Natural killer cell (primary cell): ENCODE measurements at places on chromosomes 12 and 14.

- DNase-seq = no peak
Measured at GRCh38 chr12:54858562-54858961, 4.2 kb downstream of the MUCL1 start.

DNA sequence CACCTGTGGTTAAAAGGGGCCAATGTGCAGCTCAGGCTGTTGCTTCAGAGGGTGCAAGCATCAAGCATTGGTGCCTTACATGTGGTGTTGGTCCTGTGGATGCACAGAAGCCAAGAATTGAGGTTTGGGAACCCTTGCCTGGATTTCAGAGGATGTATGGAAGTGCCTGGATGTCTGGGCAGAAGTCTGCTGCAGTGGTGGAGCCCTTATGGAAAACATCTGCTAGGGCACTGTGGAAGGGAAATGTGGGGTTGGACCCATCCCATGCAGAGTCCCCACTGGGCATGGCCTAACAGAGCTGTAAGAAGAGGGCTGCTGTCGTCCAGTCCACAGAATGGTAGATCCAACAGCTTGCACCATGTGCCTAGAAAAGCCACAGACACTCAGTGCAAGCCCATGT lies 36.6 kb downstream of the PCNX1 start:
- DNase-seq = no peak

GRCh38 chr14:28406196-28406595 lies 360.4 kb upstream of the FOXG1 start:
- DNase-seq = no peak

- DNase-seq = no peak
Measured at GRCh38 chr14:91021115-91021514, 39.3 kb downstream of the RPS6KA5 start.

DNA sequence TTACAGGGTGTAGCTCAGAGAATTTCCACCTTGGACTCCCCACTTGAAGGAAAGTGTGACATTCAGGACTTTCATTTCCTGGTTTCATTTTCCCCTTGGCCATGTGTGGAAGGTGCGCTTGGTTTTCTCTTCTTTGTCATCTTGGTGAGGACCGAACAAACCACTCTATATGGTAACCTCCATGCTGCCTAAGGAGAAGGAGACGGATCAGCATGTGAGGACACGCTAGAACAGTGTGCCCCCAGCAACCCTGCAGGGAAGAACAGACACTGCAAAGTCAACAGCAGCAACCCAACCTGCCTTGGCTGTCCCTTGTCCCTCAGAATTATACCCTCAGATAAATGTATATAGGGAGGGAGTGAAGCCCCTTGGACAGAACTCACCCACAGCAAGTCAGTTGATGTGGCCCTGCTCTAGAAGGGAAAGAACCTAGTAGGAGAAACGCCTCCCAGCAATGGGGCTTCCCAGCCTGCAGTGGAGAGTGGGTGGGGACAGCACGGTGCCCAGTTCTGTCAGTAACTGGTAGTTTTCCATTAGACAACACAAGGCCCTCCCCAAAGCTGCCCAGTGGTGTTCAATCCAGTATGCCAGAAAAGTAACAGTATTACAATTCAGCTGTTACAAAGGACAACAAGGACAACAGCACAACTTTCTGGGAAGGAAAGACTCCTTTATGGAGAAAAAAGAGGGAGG lies 18.9 kb upstream of the COCH start:
- DNase-seq = no peak

DNA sequence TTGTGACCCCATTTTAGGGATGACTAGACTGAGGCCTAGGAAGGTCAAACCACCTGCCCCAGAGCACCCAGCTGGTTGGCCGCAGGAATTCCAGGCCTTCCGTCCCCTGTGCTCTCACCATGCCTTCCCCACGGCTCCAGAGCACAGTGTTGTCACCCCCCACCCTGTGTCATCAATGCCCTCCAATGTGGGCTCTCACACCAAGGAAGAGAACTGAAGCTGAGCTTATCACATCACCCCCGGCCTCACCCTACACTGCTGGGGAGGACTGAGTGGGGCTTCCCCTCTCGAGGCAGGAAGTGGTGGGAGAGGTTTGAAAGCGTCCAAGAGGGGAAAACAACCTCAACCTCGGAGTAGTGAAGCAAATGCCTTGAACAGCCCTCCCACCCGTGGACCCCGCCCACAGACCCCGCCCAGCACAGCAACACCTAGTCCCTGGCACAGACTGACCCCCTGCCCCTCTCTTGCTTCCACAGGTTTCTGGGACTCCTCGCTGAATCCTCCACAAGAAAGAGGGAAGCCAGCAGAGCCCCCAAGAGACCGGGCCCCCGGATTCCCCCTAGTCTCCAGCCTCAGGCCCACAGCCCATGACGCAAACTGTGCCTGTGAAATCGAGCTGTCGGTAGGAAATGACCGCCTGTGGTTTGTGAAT lies 97.2 kb downstream of the LGMN start:
- peak; percentile 83 for DNase-seq

DNA sequence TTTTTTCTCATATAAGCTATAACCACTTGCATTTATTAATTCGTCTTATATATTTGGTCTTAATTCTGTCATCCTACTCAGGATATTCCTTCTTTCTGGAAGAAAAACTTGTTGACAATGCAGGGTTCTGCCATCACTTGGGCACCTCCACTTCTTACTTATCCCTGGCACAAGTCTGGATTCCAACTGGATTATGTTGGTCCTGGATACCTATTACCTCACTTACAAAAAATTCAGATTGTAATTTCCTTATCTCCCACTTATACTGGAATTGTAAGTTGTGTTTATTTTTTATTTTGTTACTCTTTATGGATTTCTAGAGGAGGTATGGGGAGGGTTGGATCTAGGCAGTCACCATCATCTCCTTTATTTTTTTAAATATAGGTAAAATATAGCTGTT lies 36.7 kb downstream of the LRRIQ1 start:
- no peak for DNase-seq

GRCh38 chr12:75951399-75952278 lies 79.9 kb downstream of the PHLDA1 start:
- DNase-seq = no peak

DNA sequence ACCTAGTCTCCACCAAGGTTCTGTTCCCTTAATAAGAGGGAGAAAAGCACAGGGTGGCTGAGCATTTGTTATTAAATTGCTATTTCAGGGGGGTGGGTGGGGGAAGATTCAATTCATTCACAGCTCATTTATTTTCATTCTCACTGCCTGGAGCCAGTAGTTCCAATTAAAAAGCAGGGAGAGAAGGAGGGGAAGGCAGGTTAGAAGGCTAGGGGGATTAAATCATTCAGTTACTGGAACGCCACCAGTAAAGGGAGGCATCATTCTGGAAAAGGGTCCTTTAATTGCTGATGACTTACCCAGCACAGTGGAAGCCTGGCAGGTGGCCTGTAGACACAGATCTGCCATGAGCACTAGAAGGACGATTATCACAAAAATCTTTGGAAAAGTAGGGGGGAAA lies 47.4 kb downstream of the NIN start:
- DNase-seq = no peak

- no peak for DNase-seq
Measured at GRCh38 chr12:8554451-8555195, 13.9 kb upstream of the CLEC4E start.

DNA sequence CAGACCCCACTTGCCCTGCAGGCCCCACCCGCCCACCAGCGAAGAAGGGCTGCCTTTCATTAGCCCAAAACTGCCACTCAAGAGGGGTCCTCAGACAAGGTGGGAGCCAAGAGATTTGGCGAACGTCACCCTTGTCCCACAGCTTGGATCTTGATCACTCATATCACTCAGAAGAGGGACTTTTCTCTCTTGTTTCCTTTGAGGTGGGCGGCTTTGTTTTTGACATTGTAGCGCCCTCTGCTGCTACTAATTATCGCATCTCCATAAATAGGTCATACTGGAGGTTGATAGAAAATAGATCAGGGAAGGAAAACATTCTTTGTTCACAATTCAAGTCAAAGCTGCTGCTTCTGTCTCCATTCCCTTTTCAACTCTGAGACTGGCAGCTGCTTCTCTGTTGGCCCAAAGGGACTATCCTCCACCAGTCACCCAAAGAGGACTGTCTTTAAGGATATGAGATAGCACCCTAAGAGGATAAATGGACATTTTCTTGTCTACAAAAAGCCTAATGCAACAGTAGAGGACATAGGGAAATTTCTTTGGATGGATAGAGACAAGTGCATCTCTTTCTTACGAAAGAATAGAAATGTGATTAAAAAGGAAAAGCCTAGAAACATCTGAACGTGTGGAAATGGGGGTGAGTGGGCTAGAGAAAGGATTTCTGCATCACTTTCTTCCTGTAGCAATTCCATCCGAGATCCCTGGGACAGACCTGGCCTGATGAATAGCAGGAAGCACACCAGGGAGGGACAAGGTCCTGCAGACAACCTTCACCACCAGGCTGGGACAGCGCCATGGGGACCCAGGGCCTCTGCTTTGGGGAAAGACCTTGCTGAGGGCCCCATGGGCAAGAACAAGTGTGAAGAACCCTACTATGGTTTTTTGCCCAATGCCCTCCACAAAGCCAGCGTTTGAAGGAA lies 115.8 kb downstream of the DAD1 start:
- peak; percentile 56 for DNase-seq

GRCh38 chr12:45969084-45969483 lies 21.3 kb downstream of the SCAF11 start:
- DNase-seq = no peak

- DNase-seq = no peak
Measured at GRCh38 chr14:30903285-30904124, 29.1 kb downstream of the COCH start.

DNA sequence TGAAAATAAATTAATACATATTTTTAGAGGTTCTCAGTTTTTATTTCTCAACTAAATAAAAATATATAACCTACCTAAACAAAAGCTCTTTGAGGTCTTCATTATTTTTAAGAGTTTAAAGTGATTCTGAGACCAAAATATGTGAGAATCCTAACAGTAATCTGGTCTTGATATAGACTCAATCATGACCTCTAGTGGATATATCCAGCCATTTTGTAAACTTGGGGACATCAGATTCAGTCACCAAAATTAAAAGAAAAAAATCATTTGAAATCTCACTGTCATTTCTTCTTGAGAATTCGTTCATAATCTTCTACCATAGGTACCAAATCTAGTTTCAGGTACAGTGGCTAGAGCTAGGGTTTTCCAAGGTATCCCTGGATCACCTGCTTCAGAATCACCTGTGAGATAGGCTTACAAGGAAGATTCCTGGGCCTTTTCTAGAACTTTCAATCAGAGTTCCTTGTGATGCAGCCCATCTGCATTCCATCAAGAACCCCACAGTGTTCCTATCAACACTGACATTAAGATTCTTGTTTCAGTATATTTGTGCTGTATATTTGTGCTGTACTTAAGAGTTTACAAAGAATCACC lies 214.9 kb downstream of the ADAMTS20 start:
- no peak for DNase-seq

DNA sequence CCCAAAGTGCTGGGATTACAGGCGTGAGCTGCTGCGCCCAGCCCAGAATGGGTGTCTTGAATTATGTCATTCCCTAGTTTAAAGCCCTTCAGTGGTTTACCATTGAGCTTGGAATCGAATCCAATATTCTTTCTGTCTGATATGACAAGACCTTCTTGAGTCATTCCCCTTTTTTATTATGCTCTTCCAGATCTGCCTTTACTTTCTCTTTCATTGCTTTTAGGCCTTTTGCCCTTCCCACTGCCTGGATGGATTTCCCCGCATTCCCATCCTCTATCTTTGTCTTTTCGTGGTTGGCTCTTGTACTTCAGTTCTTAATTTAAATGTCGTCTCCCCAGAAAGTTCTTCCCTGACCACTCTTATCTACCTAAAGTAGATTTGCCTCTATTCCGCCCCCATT lies 1.6 kb downstream of the TRAFD1 start:
- no peak for DNase-seq

DNA sequence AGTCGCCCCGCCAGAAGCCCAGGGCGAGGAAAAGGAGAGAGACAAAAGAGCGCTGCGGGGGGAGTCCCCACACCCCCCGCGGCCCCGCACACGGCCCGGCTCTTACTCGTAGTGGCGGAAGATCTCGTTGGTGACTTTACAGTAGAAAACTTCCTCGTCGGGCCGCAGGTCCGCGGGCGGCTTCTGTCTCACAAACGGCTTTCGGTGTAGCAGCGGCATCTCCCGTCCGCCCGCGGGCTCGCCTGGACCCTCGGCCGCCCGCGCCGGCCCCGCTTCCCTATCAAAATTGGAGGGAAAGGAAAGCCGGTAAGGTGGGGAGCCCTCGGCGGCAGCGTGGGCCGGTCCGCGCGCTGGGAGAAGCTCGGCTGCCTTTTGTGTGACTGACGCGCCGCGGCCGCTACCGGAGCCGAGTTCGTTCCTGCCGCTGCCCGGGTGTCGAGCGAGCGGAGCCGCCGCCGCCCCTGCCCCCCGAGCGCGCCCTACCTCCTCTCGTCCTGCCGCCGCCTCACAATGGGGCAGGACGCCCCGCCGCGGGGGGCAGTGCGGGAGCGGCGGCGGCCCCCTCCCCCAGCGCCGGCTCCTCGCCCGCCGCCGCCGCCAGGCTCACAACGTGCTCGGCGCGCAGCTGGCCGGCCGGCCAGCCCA lies 652 bp downstream of the BAZ1A start:
- DNase-seq = no peak

DNA sequence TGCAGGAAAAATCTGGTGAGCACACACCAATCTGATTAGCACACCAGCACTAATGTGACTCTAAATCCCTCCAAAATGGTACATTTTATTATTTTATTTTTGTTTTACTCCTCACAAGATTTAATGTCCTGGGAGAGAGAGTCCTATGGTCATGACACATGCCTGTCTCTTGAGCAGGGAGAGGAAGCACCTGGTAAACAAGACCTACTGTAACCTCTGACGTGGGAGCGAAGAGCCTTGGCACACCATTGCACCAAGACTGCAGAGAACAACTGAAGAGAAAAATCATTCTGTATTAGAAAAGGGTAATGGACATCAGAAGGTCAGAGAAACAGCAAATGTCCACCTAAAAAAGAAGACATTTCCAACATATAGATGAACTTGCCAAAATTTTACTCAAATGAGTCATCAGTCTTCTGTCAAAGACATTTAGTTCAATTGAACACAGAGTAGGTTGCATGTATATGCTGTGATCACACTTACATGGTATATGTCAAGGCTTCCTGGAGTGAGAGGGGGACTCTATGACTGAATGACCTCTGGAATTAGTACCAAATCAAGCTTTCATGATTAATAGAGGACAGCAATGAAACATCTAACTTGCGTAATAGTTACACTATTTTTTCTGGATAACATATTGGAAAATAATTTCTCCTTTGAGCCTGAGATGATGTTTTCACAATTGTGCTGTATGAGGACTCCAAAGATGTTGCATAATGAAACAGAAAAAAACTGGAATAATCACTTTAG lies 186.9 kb upstream of the FLRT2 start:
- DNase-seq = no peak
